Daoy (cell line): ENCODE measurements at places on chromosomes 12 and 14.

DNA sequence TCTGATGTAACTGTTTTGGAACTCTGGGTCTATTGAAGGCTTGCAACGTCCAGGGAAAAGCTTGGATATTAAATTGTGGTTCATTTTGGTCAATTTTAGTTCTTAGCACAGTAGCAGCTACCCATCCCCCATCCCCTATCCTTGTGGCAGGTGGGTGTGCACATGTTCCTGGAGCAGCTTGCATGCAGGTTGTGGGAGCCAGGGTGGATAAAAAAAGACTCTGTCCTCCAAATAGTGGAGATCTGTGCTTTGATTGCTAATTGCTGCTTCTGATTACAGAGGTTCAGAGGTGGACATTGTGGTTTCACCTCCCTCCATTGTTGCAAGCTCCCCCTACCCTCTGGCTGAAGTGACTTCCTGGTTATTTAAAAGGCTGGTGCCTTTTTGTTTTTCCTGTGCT lies 23.1 kb downstream of the ATP23 start:
- DNase-seq, result no peak

- DNase-seq, result no peak
Measured at GRCh38 chr12:61385771-61386170, 874.4 kb upstream of the USP15 start.

DNA sequence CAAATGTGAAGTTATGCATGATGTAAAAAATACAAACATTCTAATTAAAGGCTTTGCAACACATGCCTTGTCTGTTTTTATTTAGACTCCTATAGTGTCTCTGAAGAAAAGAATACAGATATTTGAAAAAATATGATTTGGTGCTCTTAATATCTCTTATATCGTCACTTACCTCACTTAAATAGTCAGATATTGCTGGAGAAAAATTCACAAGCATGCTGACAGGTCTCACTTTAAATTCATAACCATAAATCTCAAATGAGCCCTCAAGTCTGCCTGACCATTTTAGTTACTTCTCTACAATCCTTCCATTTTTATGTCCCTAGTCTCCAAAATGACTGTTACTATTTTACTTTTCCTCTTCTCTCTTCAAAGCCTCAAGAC lies 5.4 kb upstream of the YEATS4 start:
- no peak for DNase-seq

GRCh38 chr14:75725481-75725880 lies 64.4 kb downstream of the TTLL5 start:
- DNase-seq, result peak; percentile 13

DNA sequence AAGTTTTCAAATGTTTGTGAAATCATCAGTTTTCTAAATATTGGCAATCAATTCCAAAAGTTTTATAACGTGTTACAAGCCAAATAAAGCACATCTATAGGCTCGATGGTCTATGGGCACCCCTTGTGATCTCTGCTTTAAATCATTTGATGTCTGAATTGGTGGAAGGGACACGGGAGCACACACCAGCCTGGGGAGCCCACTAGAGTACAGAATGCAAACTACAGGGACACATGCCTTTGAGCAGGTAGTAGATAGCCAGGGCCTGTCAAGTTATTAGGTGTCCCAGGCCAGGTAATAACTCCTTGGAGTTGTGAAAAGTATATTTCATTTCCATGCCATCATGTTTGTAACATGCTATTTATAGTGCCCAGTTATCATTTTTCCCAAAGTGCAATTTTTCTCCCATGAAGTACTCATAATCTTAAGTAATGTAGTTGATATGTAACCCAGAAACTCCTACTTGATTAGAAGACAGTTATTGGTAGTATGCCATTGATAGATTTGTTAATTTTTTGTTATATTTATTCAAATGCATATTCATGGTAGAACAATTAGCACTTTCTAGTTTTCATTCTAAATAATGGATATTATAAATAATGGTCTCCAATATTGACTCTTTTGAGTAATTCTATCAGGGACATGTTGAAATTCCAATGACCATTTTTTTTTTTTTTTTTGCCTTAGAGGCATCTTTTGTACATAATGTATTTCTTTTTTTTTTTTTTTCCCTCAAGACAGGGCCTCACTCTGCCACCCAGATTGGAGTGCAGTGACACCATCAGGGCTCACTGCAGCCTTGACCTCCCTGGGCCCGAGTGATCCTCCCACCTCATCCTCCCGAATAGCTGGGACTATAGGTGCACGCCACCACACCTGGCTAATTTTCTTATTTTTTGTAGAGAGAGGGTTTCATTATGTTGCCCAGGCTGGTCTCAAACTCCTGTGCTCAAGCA lies 96.9 kb upstream of the FGD4 start:
- DNase-seq, result peak; percentile 15

DNA sequence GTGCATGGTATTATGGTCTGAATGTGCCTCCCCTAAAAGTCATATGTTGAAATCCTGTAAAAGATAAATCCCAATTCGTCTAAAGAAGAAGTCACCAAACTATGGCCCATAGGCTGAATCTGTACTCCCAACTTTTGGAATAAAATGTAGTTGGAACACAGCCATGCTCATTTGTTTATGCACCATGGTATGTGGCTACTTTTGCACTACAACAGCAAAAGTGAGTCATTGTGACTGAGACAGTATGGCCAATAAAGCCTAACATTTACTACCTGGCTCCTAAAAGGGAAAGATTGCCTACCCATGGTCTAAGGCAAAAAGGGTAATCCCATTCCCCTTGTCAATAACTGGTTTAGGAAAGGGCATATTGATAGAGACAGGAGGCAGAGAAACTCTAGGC lies 101.8 kb downstream of the LRIG3 start:
- DNase-seq, result no peak

DNA sequence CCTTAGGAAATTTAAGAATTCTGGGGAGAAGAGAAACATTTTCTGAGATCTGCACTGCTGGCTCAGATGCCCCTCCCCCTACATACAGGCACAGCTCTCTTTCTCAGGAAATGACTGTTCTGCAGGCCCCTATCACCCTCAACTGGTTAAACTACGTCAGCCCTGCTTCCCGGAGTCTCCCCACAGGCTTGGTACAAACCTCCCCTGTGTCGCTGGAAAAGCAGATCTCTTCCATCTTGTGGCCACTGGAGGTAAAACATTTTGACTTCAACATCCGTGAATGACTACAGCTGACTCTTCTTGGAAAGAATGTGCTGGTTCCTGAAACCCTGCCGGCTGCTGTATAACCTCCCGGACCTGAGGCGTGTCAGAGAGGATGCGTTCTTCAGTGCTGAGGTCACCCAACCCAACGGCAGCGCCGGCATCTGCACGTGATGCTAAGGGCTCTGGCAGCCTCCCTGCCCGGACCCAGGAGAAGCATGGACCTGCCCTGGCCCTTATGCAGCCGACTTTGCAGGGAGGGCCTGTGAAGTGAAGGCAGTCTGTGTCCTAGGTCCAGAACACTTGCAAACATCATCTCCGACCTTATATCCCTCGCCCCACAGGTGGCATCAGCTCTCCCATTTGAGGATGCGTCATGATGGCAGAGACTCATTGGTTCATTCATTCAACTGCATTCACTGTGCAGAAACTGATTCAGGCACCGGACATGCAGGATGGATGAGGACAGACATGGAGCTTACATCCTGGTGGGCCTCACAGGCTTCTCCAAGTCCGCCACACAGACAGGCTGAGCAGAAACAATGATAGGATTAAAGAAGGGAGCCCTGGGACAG lies 129.2 kb downstream of the GCH1 start:
- DNase-seq, result peak; percentile 99

DNA sequence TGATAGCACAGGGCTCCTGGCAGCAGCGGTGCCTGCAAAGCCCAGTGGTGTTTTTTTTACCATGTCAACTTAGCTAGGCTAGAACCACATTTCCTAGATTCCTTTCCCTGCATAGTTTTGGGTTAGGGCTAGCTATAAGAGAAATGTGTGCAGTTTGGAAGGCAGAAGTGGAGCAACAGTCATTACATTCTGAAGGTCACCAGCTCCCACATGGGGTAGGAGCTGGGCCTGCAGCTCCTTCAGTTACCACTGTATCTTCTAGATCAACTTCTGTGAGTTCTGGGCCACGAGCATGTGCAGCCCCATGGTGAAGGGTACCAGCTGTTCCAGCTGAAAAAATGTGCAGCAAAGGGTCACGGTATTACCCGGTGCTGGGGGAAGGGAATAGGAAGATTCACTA lies 2.3 kb upstream of the SLC25A3 start:
- no peak for DNase-seq

DNA sequence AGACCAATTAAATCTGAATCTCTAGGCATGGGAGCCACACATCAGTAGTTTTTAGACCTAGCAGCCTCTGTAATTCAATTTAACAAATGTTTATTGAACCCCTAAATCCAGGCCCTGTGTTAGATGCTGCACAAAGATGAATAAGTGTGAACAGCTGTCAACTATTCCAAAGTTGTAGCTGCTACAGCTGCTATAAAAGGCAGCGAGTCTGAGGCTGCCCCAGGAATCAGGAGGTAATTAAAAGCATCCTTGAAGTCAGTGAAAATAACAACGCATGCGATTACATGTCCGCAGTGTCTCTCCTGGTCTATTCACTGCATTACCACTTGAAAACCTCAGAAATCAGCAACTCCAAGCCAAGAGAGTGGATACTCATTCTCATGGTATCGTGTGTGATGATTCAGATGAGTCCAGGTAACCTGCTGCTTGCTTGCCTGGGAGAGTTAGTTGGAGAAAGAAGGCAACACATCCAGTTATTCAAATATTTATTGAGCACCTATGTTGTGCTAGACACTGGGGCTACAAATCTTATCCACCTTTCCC lies 34.9 kb upstream of the DDHD1 start:
- DNase-seq, result no peak

DNA sequence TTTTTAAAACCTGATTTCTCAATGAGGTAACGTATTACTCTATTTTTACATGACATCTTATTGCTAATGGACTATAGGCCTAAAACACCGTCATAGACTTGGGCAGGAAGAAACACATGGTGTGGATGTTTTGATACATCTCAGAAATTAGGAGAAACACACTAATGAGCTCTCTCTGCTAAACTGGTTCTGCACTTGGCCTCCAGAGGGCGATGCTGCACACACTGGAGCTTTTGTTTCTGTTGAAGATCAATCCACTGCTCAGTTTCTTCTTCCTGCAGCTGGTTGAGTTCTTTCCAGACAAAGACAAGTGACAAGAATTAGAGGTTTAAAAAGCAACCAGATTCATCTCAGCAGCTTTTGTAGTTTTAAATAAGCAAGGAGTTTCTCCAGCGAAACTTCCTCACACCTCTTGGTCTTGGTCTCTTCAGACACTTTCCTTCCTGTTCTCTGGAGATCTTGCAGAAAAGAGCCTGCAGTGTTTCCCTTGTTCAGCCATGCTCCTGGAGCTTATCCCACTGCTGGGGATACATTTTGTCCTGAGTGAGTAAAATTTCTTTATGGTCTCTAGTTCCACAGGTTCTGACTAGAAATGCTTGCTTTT lies 178.5 kb upstream of the OR4E1 start:
- peak; percentile 63 for DNase-seq

GRCh38 chr12:50085615-50086072 lies 502 bp downstream of the SMARCD1 start:
- DNase-seq, result no peak

DNA sequence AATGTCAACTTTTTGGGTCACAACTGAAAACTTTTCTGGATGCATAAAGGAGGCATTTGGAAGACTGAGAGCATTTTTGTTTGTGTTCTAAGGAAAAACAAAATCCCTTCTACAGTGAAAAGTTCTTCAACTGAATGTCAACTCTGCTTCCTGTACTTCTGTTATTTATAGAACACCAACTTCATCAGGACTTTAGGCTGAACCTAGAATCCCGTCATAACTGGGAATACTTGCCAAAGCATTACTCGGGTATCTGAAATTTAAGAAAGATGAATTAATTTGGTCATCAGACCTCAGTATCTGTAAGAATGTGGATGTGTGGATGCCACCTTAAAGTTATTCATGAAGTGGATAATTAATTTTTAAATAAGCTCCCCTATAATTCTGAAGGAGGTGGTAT lies 73.2 kb downstream of the FERMT2 start:
- DNase-seq, result no peak

- DNase-seq, result no peak
Measured at GRCh38 chr12:66683073-66683472, 4.2 kb upstream of the GRIP1 start.

DNA sequence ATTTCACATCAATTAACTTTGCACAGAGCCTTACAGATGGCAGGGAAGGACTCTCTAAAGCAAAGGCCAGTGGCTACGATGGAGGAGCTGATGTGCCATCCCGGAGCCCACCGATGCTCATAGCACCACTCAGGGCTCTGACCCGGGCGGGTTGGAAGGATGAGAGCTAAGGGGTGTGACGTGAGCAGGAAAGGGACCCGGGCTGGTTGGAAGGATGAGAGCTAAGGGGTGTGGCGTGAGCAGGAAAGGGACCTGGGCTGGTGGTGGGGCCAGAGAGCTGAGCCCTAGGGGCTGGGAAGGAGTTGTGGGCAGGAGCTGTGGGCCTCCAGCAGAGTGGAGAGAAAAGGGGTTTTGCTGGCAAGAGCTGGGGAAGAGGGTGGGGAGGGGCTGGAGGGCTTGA lies 3.8 kb upstream of the FBRSL1 start:
- no peak for DNase-seq

- no peak for DNase-seq
Measured at GRCh38 chr12:1842905-1843640, 22.7 kb downstream of the LRTM2 start.

DNA sequence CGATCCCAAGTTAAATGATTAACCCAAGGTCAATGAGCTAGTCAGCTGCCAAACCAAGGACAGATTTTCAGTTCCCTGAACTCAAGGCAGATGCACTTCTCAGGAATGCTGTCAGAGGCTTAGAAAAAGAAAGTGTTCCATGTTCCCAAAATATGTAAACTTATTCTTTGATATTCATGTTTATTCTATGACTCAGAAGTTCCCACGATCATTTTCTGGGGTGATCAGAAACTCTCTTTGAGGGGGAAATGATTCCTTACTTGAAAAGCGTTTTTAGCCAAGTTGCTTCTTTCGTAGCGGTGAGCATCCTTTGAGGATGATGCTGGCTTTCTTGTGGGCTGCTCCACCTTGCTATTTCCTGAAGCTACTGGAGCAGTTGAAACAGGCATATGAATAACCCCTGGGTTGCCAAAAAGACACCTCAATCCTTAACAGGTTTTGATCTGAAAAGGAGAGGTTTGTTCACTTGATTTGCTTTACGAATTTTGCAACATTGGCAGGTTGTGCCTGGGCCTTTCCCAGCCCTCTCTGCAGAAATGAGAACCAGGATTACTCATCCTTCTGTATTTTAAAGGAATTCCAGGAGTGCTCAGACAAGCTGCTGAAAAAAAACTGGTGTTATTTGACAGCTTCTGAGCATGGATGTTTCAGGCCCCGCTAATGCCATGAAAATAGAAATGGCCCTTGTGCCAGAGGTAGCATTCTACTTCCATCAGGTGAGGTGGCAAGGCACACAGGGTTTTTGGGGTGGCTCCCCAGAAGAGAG lies 121.4 kb upstream of the HIF1A start:
- peak; percentile 62 for DNase-seq

DNA sequence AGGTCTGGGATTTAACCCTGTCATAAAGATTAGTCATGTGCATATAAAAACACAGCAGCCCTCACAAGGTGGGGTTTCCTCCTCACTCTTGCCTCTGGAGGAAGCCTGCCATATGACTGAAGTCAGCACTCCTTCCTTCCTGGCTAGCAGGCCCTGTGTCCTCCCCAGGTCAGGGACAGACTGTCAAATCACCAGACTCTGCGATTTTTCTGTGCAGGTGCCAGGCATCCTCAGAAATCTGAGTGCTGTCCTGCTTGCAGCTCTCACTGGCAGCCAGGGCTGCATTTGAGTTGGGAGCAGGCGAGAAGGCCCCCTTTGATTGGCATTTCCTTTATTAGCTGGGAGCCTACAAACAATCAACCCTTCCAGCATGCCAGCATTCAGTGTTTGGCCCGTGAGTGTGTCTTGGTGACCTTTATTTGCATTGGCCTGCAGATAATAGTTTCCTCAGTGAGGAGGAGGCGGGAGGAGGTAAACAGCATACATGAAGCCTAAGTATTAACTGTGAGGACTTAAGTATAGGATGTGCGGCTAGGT lies 183.8 kb upstream of the ARHGAP5 start:
- peak; percentile 44 for DNase-seq
